ENCODE measurements at places on chromosomes 3 and 15.

GRCh38 chr3:114411190-114411668 is 117.4 kb downstream of the TIGIT start:
- DNase-seq, result no peak

DNA sequence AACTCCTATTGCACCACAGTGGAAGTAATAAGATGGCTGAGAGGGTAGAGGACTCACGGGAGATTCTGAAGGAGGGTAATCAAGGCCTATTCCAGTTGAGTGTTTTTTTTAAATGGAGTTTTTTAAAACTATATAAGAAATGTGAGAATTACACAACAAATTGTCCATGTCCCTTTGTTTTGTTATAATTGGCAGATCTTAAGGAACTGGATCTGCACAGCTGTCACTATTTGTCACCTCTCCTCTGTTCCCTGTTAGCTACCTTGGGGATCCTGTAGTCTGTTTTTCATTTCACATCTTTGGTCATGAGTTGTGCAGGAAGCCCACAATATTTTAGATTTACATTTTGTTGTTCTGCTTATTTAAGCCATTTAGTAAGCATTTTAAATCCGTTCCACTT is 77.3 kb upstream of the TSPAN3 start:
- DNase-seq, result no peak

- DNase-seq, result no peak
These were observed 52.2 kb downstream of the ROPN1B start for GRCh38 chr3:126021224-126021623.

- DNase-seq, result no peak
These were observed 257.5 kb downstream of the SHQ1 start for GRCh38 chr3:72590732-72591221.

DNA sequence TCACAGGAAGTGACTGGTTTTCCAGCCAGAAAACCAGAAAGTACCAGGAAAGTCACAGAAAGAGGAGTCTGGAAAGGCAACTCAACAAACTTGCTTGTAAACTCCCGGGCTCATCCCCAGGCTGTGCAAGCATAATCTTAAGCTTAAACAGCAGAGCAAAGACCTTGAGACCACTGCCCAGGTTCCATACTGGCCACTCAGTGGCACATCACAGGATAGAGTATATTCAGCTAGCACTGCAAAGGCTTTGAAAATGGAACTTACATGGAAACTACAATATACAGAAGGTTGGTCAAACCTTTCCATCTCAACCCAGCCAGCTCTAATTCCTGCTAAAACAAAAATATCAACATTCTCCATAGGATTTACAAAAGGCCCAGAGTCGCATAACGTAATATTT is 20.1 kb downstream of the DMXL2 start:
- DNase-seq, result no peak

DNA sequence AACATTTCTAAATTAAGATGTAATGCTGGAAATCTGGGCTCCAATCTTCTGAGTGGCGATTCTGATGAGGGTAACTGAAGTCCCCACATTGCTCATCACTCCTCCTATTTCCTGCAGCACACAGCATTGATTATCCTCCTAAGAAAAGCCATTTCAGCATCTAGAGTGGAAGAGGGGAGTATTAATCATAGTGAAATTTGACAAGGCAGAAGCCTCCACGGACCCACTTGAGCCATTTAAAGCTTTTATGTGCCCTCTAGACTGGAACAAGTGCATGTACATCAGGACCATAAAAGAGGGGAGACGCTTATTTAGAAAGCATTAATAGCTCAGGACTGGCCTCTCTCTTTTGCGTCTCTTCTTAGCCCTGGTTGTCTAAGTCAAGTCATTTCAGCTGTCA is 25.8 kb downstream of the AQP9 start:
- no peak for DNase-seq

GRCh38 chr3:172201136-172201869 is 161.9 kb downstream of the FNDC3B start:
- no peak for DNase-seq

GRCh38 chr15:29677871-29678461 is 144.3 kb downstream of the TJP1 start:
- DNase-seq, result no peak

DNA sequence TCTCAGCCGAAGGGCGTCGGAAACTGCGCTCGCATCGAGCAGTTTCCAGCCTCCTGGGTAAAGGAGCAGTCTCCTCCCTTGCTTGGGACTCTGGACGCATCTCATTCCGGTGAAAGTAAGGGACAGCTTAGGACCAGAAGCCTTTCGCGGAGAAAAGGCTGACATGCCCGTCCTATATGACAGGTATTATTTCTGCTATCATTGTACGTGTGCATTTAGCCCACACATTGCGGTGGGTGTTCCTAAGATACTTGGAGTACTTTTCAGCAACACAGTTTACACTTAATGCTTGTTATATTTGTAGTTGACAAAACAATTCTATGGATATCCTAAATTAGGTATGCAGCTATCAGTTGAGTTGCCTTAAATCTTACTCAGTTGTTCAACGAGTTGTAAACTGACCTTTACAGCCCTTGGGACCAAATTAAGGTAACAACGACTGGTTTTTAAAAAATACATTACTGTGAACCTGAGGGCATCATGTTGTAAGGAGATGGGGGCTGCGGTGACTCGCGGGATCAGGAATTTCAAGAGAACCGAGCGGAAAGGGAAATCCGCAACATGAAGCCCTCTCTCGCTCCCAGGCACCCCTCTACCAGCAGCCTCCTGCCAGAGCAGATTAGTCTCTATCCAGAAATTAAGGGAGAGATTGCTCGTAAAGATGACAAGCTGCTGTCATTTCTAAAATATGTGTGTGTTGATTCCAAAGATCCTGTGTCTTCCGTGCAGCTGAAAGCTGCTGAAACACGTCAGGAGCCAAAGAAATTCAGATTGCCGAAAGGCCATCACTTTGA is 632 bp upstream of the COPS2 start:
- peak; percentile 18 for DNase-seq

DNA sequence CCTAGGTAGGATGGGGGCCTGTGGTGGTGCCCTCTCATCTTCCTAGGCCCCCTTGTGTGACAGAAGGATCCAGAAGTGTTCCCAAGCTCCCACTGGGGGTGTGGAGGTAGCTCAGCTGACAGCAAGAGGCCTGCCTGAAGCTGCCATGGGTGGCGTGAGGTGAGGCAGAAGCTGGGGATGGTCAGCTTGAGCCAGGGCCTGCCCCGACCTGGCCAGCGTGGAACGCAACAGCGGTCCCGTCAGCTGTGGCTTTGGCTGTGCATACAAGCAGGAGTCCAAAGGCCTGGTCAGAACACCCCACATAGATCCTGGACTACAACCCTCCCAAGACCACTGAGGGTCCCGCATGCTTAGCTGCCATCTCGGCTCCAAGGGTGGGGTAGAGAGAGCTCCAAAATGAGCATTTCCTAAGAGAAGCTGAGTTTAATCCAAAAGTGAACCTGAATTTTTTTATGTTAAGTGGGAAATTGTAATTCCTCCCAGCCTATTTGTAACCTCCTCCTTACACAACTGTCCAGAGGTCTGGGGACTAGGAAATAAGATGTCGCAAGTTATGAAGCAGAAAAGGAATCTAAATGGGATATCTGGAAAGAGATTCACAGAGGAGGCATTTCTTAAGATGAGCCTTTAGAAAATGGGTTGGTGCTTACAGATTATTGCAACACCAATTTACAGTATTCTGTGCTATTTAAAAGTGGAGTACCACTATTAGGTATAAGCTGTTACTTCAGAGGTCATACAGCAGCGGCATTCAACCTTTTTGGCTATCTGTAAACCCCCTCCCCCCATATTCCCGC is 9.9 kb upstream of the PLA2G4D start:
- no peak for DNase-seq

GRCh38 chr3:52798376-52798977 is 3.9 kb downstream of the ITIH3 start:
- no peak for DNase-seq

DNA sequence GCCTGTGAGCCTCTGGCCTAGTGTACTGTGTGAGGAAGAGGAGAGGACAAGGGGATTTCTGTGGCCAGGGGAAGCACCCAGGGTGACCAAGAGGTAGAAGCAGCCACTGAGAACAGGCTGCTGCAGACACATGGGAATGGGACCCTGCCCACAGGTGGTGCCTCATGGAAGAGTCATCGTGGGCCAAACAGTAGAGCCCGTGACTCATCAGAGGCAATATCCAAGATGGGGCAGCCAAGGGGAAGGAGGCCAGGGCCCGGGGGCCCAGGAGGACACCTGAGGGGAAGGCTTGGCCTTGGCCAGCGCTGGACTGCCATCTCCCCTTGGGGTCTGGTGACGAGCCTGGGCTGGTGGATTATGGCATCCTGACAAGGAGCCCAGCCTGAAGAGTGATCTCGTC is 275.0 kb upstream of the LYSMD4 start:
- DNase-seq, result no peak

DNA sequence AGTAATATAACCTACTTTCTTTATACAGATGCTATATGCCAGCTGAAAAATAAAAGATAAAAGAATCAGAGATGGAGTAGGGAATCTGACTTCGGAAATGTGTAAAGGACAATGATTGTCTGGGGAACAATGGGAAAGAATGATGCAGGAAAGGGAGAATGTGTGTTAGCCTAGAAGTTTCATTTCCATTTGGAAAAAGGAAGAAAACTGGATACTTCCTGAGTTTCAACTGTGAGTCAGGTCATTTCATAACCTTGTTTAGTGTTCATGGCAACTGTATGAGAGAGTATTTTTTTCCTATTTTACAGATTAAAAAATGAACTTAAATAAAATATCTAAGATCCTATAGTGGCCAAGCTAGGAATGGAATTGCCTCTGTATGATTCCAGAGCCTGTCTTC is 261.3 kb upstream of the NECTIN3 start:
- DNase-seq, result no peak

GRCh38 chr3:23991683-23992628 is 46.9 kb downstream of the NR1D2 start:
- no peak for DNase-seq

DNA sequence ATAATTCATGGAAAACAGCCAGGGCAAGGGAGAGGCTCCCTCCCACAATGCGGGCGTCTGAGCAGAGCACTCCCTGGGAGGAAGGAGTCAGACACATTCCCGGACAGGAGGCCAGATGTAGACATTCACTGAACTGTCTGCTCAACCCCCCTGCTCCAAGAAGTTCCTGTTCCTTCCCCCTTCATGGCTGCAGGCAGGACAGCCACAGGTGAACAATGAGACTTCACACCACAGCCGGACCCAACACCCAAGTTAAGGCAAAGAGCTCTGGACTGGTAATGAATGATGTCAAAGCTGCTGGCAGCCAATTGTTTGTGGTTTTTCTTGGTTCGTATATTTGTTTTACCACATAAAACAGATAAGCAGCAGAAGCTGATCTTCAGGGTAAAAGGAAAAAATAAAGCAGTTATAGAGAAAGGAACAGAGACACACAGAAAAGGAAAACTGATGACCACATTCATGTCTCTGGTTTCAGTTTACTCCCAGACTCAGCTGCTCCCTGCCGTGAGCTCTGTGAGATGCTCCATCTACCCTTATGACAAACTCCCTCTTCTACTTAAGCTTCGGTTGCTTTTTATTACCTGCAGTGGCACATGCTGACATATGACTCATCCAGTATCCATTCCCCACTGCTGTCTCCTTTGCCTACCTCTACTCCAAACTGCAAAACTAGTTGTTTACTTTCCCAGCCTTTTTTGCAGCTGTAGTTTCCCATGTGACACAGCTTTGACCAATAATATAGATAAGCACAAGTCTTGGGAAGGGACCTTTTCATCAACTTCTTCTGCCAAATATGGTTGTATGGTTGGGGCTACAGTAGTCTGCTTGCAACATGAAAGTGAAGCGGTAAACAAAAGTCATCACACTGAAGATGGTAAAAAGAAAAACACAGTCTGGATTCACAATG is 33.1 kb downstream of the DZIP1L start:
- no peak for DNase-seq

DNA sequence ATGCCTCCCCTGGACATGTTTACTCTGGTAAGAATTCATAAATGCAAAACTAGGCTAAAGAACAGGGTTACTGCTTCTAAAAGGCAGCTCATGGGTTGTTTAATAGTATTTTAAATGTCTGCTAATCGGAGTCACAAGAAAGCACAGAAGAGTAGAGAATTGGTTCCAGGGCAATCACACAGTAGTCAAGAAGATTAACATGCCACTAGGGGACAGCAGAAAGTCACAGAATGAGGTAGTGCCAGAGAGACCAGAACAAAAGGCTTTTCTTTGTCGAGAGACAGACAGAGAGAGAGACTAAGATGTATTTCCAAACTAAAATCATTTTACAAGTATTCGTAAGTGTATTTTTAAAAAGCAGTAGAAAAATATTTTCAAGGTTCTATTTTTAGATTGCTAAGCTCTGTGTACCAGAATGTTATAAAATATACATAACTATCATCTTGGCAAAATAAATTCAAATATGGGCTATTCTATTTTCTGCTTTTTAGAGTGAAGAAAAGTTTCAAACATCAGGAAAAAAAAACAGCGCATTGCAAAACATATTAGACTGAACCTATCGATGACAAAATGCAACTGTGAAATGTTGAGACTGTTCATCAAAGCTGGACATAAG is 78.3 kb upstream of the CDIN1 start:
- no peak for DNase-seq

DNA sequence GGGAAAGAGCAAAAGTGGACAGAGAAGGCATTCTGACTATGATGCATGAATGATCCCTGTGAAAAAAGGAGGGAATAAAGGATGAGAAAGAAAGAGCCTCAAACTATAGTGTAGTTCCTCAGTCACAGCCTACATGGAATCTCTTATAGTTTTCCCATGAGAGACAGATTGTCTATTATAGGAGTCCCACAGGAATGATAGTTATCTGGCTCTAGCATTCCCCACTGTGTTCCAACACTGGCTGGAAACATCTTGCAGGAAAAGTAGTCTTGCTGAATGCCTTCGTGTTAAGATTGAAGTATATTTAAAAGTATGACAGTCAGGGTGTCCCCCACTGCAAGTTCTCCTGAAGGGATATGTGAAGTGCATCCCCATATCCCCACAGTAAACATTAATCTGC is 641.5 kb upstream of the NECTIN3 start:
- DNase-seq, result no peak

DNA sequence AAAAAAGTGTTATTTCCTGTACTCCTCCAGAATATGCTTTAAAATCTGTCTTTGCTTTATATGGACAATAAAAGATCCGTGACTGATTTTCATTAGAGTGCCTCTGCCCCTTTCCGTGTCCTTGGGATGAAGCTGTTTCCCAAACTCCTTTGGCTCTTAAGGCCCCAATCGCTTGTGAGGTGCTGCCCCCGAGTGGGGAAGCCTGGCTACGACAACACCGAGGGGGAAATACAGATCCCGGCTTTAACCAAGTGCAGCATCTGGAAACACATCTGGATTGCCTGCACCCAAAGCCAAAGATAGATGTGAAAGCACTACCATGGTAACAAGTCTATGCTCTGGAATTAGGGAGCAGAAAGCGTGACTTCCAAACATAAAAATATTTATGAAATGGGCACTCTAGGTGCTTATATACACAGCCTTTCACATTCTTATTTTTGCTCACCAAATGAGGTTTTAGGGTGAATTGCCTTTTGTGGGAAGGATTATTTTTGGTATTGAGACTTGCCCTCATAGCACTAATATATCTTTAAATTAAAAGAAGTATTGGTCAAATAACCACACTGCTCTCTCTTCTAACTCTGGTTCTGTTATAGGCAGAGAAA is 40.6 kb upstream of the ADCY5 start:
- peak; percentile 13 for DNase-seq

GRCh38 chr3:50961386-50961785 is 286.7 kb downstream of the DOCK3 start:
- DNase-seq, result no peak
